ENCODE measurements at places on chromosomes 2 and 18.

- no peak for DNase-seq
Measured at GRCh38 chr2:240393831-240394410, 41.5 kb upstream of the GPC1 start.

GRCh38 chr18:76398896-76399612 lies 96.0 kb downstream of the ZNF516 start:
- peak; percentile 51 for DNase-seq

DNA sequence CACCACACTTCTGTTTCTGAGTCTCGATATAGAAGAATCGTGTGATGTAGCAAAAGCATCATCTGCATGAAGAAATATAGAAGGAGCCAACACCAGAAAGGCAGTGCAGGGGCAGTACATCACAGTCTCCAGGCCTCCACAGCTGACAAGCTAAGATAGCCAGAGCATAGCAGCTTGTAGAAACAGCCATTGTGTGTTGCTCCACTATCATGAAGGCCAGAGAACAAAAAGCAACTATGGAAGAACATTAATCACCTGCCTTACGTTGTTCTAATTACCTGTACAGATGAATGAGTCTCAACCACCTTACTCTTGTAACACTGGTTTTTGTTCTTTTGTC lies 129.0 kb downstream of the RND3 start:
- no peak for DNase-seq

DNA sequence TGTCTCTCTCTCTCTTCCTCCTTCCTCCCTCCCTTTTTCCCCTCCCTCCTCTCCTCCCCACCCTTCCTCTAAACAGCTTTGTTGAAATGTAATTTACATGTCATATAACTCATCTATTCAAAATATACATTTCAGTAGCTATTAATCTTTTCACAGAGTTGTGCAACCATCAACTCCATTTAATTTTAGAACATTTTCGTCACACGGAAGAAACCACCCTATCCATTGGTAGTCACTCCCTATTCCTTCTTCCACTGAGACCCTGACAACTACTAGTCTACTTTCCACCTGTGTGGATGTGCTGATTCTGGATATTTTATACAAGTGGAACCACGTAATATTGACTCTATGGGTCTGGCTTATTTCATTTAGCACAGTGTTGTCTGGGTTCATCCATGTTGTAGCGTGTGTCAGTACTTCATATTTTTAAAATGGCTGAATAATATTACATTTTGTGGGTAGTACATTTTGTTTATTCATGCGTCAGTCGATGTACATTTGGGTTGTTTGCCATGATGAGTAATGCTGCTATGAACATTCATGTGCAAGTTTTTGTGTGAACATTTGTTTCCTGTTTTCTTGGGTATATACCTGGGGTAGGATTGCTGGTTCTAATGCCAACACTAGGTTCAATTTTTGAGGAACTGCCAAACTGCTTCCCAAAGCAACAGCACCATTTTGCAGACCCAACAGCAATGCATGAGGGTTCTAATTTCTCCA lies 100.1 kb upstream of the GCFC2 start:
- no peak for DNase-seq

DNA sequence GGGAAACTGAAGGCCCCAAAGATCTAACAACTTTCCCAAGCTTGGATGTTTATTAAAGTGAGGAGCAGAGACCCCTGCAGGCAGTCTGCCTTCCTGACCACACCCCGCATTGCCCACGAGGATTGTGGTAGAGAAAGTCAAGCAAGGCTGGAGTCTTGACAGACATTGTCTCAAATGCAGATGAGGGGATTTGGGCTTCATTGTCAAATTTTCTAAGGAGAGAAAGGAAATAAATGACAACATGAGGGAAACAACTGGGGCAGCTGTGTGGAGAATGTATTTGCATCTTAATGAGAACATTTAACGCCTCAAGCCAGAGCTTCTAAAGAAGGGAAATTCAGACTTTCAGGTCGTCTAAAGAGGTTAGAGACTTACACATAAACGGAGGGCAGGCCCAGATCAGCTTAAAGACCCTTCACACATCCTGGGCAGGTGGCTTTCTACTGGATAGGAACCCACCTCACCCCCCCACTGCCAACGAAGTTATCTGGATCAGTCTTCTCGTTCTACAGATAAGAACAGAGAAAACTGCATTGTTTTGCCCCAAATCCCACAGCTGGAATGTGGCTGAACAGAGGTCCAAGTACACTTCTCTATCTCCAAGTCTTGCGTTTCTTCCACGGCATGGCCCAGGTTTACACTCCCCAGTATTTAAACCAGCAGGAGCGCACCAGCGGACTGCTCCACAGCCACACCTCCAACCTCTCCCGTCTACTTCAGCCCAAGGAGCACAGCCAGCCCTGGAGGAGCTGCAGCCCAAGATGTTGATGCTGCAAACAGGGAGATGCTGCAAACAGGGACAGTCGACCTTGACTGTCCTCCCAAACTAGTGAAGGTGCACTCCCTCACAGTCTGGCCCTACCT lies 16.2 kb upstream of the SCG2 start:
- DNase-seq = no peak

- DNase-seq = no peak
Measured at GRCh38 chr18:49022311-49023161, 71.8 kb upstream of the SMAD7 start.

GRCh38 chr2:195586062-195586714 lies 70.8 kb upstream of the SLC39A10 start:
- no peak for DNase-seq

- no peak for DNase-seq
Measured at GRCh38 chr2:37039580-37039979, 44.6 kb downstream of the HEATR5B start.

- peak; percentile 47 for DNase-seq
Measured at GRCh38 chr2:84314901-84315330, 144.2 kb downstream of the SUCLG1 start.

DNA sequence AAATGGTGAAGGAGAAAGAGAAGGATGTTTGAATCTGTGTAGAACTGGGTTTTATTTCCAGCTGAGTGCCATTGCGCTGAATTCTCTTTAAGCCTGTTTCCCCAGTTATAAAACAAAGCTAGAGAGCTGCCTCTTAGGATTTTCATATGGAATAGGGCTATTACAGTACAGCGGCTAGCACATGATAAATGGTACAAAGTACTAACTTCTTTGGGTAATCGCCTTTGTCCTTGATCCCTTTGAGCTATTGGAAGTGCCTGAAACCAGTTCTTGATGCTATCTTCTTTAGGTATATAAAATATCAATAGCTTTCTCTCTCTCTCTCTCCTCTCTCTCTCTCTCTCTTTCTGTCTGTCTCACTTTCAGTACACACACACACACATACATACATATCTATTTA lies 71.3 kb downstream of the SOX11 start:
- DNase-seq = no peak

DNA sequence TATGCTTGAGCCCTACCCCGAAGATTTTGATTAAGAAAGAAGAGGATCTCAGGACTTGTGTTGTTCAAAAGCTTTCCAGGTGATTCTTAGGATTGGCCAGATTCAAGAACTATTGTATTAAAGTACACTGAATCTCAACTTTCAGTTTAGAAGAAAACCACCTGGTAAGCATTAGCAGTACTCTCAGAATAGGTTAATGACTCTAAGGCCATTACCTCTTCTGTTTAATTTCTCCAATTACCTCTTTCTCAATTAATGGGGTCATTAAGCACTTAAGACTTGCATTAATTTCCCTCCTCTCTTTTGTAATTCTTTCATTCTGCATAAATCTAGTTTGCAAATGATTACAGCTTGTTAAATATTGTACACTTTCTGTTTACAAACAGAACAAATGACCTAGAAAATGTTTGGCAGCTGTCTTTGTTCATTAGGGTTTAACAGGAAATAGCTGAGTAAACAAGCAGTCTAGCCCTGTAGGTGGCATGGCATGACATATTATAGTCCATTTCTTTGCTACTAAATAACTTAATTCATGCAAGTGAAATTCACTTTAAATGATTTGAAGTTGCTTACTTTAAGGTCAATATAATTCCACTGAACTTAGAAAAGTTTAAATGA lies 20.4 kb upstream of the TDRD15 start:
- DNase-seq = no peak

DNA sequence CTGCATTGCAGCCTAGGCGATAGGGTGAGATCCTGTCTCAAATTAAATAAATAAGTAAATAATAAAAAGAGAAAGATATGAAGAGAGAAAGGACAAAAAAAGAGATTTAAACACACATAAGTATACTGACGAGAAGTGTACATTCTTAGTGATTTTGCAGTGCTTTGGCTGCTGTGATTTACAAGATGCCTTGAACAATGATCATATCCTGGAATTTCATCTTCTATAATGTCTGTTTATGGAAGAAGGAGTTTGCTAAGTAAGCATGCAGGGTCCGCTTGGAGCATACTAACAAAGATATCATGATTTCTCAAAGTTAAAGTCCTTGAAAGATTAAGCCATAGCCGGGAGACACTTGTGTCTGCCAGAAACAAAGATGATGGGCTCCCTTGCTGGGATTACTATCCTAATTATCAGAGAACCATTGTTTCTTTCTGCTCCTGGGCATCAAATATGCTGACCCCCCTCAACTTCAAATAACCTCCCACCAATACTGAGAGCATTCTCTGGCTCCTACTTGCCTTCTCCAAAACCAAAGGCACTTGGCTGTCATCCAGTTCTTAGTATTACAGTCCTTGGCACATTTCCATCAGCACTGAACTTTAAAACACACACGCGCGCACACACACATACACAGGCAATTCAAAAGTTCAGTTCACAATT lies 47.5 kb upstream of the STAM2 start:
- no peak for DNase-seq
